Activated CD4-positive, alpha-beta T cell treated with anti-CD3 and anti-CD28 coated beads, Interleukin-2, amount 10 ng/mL, durations not matched to agents 24 days and 14 days (primary cell): ENCODE measurements at places on chromosomes 3 and 15.

GRCh38 chr3:127034195-127034989 is 51.5 kb downstream of the PLXNA1 start:
- DNase-seq = no peak
- no peak overlapping the region for H3K27ac ChIP-seq
- no peaks in the 10 kb centered on the region for H3K4me1 ChIP-seq
- H3K27me3 ChIP-seq = no peaks in the 10 kb centered on the region

- H3K36me3 ChIP-seq = no peaks in the 10 kb centered on the region
- no peak overlapping the region for H3K27ac ChIP-seq
- no peak for DNase-seq
- H3K27me3 ChIP-seq = peaks cover 32% of the 10 kb centered on the region
- no peak overlapping the region for H3K4me3 ChIP-seq
These were observed 25.1 kb downstream of the KBTBD12 start for GRCh38 chr3:127940116-127940515.

DNA sequence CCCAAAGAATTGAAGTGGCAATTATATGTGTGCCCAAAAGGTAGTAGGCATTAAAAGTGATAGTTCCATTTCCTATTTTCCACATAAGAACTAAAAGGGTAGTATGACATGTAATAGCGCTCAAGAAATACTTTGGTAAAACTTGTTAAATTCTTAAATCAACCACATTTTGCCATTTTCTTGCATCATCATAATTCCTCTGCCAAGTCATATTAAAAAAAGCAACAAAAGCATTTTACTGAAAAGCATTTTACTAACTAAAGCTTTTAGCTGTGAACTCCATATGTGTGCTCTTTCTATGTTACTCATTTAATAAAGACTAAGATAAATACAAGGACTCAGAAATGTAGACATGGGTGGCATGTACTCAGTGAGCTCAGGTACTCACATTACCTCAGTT is 70.1 kb downstream of the GPR160 start:
- H3K36me3 ChIP-seq = peaks cover 43% of the 10 kb centered on the region
- DNase-seq = no peak
- H3K27me3 ChIP-seq = no peaks in the 10 kb centered on the region
- no peak overlapping the region for H3K27ac ChIP-seq
- peaks cover 12% of the 10 kb centered on the region for H3K4me1 ChIP-seq

DNA sequence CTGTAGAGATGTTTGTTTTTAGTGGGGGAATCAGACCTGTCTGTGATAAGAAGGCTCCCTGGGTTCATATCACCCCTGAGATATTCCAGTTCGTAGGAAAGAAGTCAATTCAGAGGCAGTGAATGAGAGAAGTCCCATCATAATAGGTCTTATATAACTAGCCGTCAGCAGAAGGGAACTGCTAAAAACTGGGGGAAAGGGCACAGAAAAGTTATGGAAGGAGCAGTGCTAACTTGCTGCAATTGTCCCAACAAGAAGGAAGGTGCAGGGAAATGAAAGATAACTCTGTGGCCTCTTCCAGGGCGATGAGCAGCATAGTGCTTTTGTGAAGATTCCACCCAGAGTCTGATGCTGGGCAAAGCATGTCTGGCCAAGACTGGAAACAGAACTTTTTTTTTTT is 9.0 kb upstream of the CA12 start:
- DNase-seq = no peak
- peaks cover 24% of the 10 kb centered on the region for H3K27me3 ChIP-seq
- H3K4me3 ChIP-seq = no peak overlapping the region
- H3K4me1 ChIP-seq = peaks cover 10% of the 10 kb centered on the region
- no peak overlapping the region for H3K27ac ChIP-seq

DNA sequence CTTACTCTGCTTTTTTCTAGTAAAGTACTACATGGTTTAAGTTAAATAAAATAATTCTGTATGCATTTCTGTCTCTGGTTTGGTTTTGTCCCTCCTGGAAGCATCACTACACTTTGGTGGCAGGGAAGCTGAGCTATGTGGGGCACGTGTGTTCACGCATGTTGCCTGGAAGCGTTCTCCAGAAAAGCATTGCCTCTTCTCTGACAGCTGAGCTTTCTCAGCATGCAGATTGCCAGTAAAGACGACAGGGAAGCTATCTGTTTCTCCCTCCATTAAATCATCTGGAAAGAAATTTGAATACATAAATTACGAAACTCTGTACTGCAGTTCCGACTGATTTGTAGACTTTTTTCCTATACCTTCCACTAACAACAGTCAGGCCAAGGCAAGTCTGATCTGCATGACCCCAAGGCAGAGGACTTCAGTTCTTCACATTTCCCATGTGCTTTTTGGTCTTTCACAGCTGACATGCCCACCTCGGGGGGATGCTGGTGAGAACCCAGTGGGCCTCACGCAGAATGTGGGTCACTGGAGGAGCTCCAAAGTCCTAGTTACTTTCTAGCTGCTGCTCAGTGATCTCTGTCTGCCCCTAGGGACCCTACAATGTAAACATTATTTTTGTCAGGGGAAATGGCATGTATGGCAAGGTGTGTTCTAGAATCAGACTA is 43.0 kb downstream of the PGPEP1L start:
- no peaks in the 10 kb centered on the region for H3K4me1 ChIP-seq
- no peak for DNase-seq
- no peak overlapping the region for H3K27ac ChIP-seq
- no peaks in the 10 kb centered on the region for H3K27me3 ChIP-seq
- no peak overlapping the region for H3K4me3 ChIP-seq
- H3K36me3 ChIP-seq = peaks cover 32% of the 10 kb centered on the region

GRCh38 chr3:187739094-187739560 is 6.1 kb downstream of the BCL6 start:
- DNase-seq = peak; percentile 82
- H3K36me3 ChIP-seq = peaks cover 25% of the 10 kb centered on the region
- peak overlapping the region; percentile 99 for H3K27ac ChIP-seq
- peak overlapping the region; percentile 98 for H3K4me3 ChIP-seq
- no peaks in the 10 kb centered on the region for H3K27me3 ChIP-seq

DNA sequence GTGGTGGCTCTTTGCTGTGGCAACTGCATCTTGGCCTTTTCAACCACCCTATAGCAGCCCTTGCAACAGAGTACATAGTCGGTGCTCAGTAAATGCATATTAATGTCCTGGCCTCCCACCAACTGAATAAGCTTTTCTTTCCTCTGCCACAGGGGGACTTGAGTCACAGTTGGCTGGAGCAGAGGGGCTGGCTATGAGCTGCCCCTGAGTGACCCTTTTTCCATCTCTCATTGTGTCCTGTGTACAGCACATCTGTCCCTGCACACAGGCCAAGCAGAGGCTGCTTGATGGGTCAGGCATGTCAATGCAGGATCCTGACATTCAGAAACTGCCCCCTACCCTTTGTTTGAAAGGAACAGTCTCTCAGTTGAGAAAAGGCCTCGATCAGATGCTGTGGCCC is 22.4 kb downstream of the SPSB4 start:
- H3K27ac ChIP-seq = no peak overlapping the region
- DNase-seq = no peak
- H3K4me3 ChIP-seq = no peak overlapping the region
- H3K36me3 ChIP-seq = no peaks in the 10 kb centered on the region

DNA sequence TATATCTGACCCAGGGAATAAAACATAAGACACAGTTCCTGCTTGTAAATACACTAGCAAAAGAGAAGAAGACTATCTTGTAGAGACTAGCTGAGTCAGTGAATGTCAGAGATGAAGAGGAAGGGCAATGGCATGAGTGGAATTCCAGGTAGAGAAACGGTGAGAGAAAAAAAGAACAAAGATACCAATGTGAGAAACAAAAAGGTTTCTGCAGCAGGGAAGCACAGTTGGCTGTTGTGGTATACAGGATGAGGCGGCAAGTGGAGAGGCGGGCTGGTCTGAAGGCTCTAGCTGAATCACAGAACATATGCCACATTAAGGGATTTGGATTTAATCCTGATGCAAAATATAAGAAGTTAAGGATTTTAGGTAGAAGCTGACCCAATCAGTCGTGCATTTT is 17.1 kb upstream of the TASOR start:
- no peak overlapping the region for H3K27ac ChIP-seq
- DNase-seq = peak; percentile 51
- H3K27me3 ChIP-seq = no peaks in the 10 kb centered on the region

GRCh38 chr3:49410846-49411534 is 786 bp downstream of the RHOA start:
- H3K27ac ChIP-seq = peak overlapping the region; percentile 91
- H3K4me1 ChIP-seq = peaks cover 58% of the 10 kb centered on the region
- peaks cover 2% of the 10 kb centered on the region for H3K27me3 ChIP-seq
- peak overlapping the region; percentile 94 for H3K4me3 ChIP-seq
- peak; percentile 60 for DNase-seq

DNA sequence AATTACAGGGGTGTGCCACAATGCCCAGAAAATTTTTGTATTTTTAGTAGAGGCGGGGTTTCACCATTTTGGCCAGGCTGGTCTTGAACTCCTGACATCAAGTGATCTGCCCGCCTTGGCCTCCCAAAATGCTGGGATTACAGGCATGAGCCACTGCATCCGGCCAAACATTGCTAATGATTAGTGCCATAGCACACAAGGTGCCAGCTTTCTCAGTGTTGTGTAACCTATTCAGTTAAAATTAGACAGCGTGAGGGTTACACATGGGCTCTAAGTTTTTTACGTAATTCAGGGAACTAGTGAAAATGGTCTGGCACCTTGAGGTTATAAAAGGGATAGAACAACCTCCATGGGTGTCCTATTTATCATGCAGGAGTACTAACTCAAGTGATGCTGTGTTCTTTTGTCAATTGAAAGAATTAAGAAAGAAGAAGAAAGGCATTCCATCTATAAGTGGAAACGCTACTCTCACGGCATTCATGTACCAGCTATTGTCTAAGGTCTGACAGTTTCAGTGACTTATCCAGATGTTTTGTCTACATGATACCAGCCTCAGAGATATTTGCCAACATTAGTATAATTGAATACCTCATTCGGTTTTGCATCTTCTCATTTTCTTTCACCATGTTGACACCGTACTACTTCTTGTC is 84.7 kb downstream of the EOMES start:
- H3K27ac ChIP-seq = no peak overlapping the region
- H3K36me3 ChIP-seq = no peaks in the 10 kb centered on the region

DNA sequence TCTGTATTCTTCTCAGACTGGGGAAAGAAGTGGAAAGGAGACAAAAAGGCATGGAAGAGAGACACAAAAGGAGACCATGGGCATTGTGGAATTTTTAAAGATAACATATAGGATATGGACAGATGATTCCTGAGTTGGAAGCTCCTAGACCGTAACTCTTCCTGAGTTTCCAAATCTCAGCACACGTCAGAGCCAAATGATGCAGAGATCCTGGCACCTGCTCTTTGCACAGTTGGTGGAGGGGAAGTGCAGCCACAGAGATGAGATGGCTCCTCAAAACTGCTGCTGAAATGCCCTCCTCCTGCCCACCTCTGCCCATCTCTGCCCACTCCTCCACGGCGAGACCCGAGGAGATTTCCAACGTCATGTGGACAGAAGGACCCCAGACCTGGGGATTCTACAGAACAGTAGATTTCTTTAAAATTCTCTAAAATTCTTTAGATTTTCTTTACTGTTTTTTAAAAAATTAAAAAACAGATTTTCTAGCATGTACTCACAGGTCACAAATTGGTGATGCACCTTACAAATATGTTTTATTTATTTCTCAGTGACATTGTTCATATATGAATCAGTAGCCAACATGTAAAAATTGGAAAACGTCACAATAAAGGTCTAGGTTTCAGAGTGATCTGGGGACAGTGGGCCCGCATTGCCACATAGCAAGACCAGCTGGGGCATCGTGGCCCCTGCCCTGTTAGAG is 8.1 kb downstream of the CPN2 start:
- no peaks in the 10 kb centered on the region for H3K36me3 ChIP-seq
- no peak overlapping the region for H3K4me3 ChIP-seq
- peaks cover 2% of the 10 kb centered on the region for H3K4me1 ChIP-seq

- no peaks in the 10 kb centered on the region for H3K4me1 ChIP-seq
- no peaks in the 10 kb centered on the region for H3K36me3 ChIP-seq
- no peak overlapping the region for H3K27ac ChIP-seq
These were observed 209.3 kb upstream of the PPP2R3A start for GRCh38 chr3:135756106-135756668.

- peaks cover 26% of the 10 kb centered on the region for H3K27me3 ChIP-seq
- no peaks in the 10 kb centered on the region for H3K36me3 ChIP-seq
- no peaks in the 10 kb centered on the region for H3K4me1 ChIP-seq
- no peak for DNase-seq
These were observed 391.9 kb upstream of the THBS1 start for GRCh38 chr15:39188930-39189329.

DNA sequence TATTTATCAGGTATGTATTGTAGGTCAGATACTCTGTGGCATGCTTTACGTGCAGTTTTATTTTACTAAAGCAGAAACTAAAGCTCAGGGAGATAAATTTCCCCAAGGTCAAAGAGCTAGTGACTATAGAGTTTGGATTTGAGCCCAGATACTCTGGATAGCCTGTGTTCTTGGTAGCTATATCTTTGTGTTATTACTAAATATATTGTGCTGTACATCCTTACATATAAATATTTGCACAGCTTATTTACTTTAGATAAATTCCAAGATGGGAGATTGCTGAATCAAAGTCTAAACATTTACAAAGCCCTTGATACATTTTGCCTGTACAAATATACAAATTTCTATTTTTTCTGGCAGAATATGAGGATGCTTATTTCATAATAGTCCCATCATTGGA is 660.9 kb upstream of the NAALADL2 start:
- no peak for DNase-seq
- H3K4me1 ChIP-seq = no peaks in the 10 kb centered on the region
- H3K27me3 ChIP-seq = no peaks in the 10 kb centered on the region

- H3K36me3 ChIP-seq = peaks cover 33% of the 10 kb centered on the region
- H3K27ac ChIP-seq = no peak overlapping the region
- no peak for DNase-seq
- H3K4me1 ChIP-seq = peaks cover 5% of the 10 kb centered on the region
- H3K4me3 ChIP-seq = no peak overlapping the region
These were observed 58.0 kb downstream of the CHAC1 start for GRCh38 chr15:41011055-41011815.

- H3K4me3 ChIP-seq = no peak overlapping the region
- DNase-seq = no peak
- H3K36me3 ChIP-seq = no peaks in the 10 kb centered on the region
- H3K27ac ChIP-seq = no peak overlapping the region
These were observed 84.5 kb downstream of the WDR76 start for GRCh38 chr15:43911235-43911781.

- H3K4me1 ChIP-seq = no peaks in the 10 kb centered on the region
- H3K27ac ChIP-seq = no peak overlapping the region
- DNase-seq = no peak
- H3K4me3 ChIP-seq = no peak overlapping the region
- no peaks in the 10 kb centered on the region for H3K27me3 ChIP-seq
These were observed 43.7 kb upstream of the MAPKBP1 start for GRCh38 chr15:41730543-41730942.

GRCh38 chr3:190528706-190529105 is 14.8 kb downstream of the IL1RAP start:
- no peak for DNase-seq
- peaks cover 14% of the 10 kb centered on the region for H3K4me1 ChIP-seq
- H3K4me3 ChIP-seq = no peak overlapping the region
- H3K27me3 ChIP-seq = no peaks in the 10 kb centered on the region
- H3K27ac ChIP-seq = no peak overlapping the region
